ENCODE measurements at places on chromosomes 1 and 21.

DNA sequence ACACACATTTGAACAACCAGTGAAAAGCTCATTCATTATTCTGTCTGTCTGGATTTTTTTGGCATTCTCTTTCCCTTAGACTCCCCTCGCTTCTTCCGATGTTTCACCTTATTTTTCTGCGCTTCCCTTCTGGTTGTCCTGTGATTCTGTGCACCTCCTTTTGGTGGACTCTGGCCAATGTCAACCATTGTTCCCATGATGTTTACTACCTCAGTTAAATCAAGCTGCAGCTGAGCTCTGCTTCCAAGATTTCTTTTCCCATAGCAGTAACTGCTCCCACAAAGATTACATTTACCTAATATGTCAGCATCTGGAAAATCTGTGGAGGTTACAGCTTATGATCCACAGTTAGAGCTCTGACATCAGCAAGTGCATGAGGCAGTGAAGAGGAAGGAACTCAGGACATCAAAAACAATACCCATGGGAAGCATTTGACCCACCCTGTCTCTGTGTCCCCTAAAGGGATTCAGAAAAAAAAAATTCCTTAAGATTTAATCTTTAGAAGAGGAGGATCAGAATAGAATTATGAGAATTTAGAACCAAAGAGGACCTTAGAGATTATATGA is 69.9 kb upstream of the ADAMTS5 start:
- no peak for DNase-seq

GRCh38 chr1:222418654-222419053 is 129.2 kb downstream of the HHIPL2 start:
- DNase-seq = no peak

DNA sequence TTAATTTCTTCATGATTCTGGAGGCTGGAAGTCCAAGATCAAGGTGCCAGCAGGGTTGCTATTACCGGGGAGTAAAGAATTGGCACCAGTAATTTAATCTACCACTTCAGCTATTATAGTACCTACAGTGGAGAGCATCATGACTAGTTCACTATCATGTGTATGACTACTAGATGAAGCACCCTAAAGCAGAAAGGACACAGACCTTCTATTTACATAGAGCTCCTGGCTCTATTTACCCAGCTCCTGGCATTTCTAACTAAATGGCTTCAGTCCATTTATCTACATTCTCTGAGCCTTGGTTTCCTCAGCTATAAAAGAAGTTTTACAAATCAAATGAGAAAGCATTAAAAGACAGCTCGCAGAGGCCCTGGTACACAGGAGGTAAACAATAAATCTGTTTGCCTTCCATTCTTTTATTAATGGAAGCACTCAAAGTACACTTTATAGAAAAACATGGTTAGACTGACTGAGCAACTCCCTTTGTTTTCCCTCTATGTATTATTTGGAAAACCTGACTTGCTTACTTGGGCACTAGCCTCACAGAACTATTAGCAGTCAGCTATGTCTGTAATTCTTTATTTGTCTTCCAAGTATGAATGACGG is 203.0 kb downstream of the SLC35F3 start:
- no peak for DNase-seq

- no peak for DNase-seq
Observed at GRCh38 chr1:212161231-212161781, 123.9 kb upstream of the PPP2R5A start.

DNA sequence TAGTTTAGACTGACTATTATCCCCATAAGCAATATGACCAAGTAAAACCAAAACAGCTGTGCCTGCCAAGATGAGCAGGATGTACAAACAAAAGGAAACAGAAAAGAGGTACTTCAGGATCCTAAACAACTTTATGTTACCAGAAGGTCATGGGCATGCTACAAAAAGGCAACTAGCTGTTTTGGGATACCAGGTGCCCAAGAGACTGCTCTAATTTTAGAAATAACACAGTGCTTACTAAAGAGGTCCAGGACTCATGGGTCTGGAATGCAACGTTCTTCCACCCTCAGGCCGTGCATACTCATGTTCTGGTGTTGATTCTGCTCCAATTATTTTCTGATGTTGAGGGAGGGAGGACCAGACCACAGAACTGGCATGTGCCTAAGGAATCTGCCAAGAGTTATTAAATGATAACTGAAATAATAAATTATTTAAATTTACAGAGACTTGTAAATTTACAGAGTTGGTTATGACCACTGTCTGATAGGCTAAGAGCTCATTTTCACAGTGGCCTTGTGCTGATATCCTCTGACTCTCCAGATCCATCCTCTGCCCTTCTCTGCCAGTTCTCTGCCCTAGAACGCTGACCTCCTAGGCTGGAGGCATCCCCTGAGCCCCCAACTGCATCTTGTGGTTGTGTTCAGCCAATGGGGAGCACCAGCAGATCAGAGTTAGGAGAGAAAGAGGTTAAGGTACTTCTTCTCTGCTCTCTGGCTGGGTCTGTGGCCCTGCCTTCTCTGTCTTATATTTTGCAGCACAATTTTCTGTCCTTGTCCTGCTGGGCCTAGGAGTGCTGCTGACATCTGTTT is 37.7 kb upstream of the BCL10 start:
- DNase-seq = peak; percentile 57

DNA sequence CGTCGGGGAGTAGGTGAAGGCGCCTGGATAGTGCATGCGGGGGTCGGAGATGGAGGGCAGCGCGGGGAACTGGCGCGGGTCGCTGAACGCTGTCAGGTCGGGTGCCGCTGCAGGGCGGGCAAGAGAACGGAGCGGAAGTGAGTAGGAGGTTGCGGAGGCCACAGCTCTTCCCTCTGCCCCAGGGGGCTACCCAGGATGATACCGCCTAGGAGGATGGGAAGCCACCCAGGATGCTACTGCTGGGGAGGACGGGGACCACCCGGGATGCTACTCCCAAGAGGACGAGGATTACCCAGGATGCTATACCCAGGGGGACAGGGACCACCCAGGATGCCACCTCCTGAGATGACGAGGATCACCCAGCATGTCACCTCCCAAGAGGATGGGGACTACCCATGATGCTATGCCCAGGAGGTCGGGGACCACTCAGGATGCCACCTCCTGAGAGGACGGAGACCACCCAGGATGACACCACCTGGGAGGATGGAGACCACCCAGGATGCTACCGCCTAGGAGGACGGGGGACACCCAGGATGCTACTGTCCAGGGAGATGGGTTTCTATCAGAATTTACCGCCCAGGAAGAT is 123.8 kb downstream of the CLIC6 start:
- peak; percentile 64 for DNase-seq

- no peak for DNase-seq
Observed at GRCh38 chr1:158140764-158141192, 39.9 kb upstream of the CD1D start.

- no peak for DNase-seq
Observed at GRCh38 chr1:68625624-68626023, 128.7 kb upstream of the DEPDC1 start.

DNA sequence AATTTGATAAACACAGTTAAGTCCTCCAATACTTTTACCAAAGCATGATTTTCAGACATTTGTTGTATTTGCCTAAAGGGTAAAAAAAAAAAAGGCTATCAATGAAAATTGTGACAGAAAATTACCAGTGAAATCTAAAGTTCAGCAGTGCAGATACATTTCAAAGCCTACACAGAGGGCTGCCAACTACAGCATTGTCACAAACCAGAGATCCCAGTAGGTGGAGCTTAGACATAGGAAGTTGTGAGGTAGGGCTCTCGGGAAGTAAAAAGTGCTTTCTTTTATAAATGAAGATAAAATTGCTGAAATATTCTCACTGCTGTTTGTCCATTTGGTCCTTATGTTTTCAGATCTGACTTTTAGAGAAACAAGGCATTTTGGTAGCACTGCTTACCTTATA is 123.0 kb downstream of the DYRK1A start:
- DNase-seq = no peak

DNA sequence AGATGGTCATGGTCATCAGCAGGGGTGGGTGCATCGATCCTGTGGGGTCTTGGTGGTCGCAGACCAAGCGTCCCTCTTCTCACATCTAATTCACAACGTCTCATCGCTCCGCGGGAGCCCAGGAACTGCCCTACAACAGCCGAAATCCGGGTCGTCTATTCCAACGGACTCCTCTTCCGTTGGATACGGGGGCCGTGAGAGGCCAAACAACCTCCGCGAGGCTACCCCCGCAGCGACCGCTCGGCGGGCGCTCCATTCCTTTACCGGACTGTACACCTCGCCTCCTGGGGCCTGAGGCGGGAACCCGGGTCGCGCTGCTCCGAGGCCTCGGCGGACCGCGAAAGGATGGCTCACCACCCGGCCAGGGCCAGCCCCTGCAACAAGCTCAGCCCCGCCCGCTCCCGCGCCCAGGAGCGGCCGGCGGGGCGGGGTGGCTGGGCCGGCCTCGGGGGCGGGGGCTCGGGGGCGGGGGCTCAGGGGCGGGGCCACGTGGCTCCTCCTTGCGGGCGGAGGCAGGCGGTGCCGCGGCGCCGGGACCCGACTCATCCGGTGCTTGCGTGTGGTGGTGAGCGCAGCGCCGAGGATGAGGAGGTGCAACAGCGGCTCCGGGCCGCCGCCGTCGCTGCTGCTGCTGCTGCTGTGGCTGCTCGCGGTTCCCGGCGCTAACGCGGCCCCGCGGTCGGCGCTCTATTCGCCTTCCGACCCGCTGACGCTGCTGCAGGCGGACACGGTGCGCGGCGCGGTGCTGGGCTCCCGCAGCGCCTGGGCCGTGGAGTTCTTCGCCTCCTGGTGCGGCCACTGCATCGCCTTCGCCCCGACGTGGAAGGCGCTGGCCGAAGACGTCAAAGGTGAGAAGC is at the start of gene QSOX1:
QSOX1 (plus strand) TSS at position 545 of the 857 bp plus-strand sequence; CDS start at position 584, 39 bp downstream.
- DNase-seq = peak; percentile 94

DNA sequence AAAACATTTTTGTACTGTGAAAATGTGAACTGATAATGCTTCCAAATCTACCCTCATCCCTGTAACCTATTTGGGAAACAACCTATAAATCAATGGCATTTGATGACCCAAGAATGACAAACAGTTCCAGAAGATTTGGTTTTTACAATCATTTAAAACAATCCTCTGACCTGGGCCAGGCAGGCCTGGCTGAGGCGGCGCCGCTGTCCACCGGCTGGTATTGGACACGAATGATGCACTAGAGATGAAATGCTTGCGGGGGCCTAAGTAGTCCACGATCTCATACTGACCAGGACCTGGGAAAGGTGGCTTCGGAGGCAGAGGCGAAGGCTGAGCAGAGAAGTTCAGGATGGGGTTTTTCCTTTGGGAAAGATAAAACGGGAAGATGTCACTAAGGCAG is 41.5 kb downstream of the GRHL3 start:
- DNase-seq = no peak
